ENCODE measurements at places on chromosomes 6 and 20. TPM values are rescaled to one million over a fixed set of nuclear protein-coding genes. Genes with fewer than 3 reads are reported as not detected.

GRCh38 chr6:154893917-154894316, 101.2 kb upstream of the TIAM2 start:
- H3K4me1 ChIP-seq, result no peaks in the 10 kb centered on the region
- no peak overlapping the region for H3K4me3 ChIP-seq
- no peak for DNase-seq
- H3K27me3 ChIP-seq, result no peaks in the 10 kb centered on the region

DNA sequence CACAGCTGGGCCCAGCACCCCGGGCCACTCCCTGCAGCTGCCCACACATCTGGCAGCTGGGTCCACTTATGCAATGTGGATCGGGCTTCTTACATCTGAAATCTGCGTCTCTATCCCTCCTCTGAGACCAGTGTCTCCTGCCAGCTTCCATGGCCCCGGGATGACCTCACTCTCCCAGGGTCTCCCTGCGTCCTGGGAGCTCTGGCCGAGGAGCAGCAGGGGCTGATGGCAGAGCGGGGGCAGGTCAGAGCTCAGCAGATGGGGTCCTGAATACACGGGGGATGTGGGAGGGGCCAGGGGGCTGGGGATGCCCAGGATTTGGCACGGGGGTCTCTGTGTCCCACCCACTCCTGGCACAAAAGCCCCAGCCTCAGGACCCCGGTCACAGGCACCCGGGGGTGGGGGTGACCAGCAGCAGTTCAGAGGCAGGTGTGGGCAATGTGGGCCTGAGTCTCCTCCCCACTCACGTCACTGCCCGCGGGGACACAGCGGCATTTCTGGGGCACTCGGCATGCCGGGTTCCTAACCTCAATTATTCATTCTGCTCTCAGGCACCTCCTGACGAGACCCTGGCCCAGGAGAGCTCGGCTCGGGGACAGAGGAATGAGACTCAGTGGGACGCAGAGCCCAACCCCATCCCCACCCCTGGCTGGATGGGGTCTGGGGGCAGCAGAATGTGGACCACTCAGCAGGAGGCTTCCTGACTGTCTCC, 16.4 kb downstream of the CHRNA4 start:
- H3K4me1 ChIP-seq, result no peaks in the 10 kb centered on the region
- H3K27me3 ChIP-seq, result no peaks in the 10 kb centered on the region
- no peak for DNase-seq
- H3K27ac ChIP-seq, result no peak overlapping the region

SALL4 gene
- 0.37 TPM for total RNA-seq

GRCh38 chr20:51376111-51376510, 166.4 kb downstream of the NFATC2 start:
- no peak overlapping the region for H3K4me3 ChIP-seq
- peaks cover 6% of the 10 kb centered on the region for H3K36me3 ChIP-seq
- no peaks in the 10 kb centered on the region for H3K27me3 ChIP-seq
- no peak overlapping the region for H3K27ac ChIP-seq
- H3K4me1 ChIP-seq, result peaks cover 18% of the 10 kb centered on the region

PROCR gene
- 1.5 TPM for total RNA-seq

ECHDC1 gene
- 46.1 TPM for total RNA-seq
